ENCODE measurements at places on chromosomes 1 and 21.

DNA sequence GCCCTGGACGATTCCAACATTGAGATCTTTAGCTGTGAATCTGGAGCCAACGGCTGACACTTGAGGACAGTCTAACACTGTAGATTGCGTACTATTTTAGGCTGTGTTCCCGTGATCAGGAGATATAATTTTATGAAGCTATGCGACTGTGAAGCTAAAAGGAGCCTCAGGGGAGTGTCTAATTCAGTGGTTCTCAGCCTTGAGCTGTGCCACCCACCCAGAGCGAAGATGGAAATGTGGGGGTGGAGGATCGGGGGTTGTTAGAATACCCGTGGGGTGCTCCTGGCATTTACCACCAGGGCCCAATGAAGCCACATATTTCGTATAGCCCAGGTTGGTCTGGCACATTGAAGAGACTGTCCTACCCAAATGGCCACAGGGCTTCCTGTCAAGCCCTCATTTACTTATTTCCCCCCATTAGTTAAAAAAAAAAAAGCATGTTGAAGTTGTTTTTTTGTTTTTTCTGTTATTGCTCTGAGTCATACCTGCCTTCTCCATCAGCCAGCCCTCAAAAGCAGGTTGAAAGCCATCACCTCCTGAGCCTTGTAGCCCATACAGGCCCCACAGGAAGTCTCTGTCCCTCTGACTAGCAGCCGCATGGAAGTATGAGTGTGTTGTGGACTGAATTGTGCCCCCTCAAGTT lies 141.7 kb downstream of the GALNT2 start:
- DNase-seq = no peak

DNA sequence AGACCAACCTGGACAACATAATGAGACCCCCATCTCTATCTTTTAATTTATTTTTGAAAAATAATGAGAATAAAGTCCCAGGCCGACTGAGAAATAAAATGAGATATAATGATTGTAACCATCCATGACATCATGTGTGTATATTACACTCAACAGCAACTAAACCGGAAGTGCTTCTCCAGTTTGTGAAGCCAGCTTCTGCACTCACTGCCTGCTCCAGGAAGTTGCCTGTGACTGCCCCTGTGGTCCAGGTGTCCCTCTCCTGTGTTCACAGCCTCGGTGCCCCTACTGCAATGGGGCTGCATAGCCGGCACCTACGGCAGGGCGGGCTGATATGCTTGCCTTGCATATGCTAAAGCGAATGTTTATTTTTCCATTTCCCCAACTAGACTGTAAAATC lies 68.3 kb downstream of the SSBP3 start:
- no peak for DNase-seq

DNA sequence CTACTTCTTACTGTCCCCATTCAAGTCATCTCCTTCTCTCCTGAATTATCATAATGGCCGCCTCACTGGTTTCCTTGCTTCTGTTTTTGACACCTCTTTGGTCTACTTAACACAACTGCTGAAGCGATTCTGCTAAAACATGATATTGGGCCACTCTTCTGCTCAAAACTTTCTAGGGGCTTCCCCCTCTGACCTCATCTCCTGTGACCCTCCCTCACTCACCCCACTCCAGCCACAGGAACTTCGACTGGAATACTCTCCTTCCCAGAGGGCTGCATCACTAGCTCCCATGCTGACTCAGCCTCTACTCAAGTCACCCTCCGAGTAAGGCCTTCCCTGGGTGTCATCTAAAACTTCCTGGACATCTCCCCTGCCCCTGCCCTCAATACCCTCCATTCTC lies 35.7 kb downstream of the NRIP1 start:
- no peak for DNase-seq

DNA sequence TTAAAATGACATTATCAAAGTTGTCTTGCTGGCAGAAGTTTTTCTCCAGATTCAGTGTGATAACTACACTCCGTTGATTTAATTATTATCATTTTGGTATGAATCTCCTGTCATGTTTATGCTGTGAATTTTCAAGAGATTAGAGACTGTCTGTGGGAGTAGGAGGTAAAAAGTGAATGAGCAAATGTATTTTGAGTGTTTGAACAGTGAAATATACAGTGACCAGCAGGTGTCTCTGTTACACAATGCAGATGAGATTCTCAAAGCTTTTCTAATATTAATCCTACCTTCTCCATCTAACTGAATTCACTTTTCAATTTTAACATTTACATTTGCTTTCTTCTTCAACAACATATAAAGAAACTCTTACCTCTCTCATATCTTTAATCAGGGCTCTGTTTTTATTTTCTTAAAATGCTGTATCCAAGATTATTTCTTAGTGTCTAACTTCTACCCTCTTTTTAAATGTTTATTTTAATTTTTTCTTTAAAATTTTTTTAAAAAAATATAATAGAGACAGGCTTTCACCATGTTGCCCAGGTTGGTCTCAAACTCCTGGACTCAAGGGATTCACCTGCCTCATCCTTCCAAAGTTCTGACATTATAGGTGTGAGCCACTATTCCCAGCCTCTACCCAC lies 20.9 kb upstream of the HSPA13 start:
- no peak for DNase-seq

DNA sequence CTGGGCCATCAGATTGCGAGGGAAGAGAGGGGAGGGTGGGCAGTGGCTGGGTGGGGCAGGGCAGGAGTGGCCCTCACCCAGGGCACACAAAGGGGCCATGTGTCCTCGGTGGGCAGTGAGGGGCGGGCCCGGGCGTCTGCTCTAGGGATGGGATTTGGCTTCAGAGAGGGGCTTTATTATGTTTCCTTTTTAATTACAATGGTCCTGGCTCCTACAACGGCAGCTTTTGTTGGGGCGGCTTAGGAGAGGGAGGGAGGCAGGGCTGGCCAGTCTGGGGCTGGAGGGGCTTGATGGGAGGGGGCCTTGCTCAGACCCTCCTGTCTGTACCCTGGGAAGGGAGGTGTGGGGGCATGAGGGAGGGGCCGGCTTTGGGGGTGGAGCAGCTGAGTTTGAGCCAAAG lies 102.8 kb upstream of the WNT4 start:
- no peak for DNase-seq

DNA sequence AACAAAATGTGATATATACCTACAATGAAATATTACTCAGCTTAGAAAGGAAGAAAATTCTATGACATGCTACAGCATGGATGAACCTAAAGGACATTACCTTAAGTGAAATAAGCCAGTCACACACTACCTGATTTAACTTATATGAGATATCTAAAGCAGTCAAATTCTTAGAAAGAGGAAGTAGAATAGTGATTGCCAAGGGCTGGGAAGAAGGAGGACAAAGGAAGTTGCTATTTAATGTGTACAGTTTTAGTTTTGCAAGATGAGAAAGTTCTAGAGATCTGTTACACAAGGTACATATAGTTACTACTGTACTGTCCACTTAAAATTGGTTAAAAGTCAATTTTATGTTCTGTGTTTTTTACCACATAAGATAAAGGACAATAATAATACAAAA lies 87.5 kb upstream of the KCTD3 start:
- no peak for DNase-seq

DNA sequence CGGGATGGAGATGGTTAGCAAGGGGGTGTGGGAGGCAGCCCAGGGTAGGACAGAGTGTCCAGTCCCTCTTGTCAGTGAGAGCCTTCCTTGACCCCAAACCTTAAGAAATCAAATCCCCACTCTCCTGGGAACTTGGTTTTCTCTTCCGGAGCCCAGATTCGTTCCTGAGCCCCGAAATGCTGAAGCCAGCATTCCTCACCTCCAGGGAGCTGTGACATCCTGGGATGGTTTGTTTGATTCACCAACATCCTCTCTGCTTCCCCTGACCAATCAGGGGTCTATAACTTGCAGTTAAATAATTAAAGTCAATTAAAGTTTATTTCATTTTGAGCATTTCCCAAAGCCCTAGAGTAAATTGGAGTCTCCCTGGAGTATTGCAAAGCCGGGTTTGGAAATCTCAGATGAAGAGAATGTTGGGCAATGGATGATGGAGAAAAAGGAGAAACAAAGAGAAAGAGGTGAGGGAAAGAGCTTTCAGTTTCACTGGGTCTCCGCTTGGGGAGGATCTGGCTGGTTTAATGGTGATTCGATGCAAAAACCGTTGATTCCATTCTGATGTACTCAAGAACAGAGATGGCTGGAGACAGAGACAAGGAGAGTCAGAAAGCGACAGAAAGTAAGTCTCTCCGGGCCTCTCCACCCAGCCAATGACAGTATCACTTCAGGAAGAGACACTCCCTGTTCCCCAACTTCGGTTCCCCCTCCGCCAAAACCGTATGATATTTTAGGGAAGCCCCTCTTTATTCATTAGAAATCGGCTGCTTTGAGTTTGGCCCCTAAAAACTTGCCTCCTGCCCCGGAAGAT lies 12.8 kb upstream of the ALX3 start:
- DNase-seq = no peak

DNA sequence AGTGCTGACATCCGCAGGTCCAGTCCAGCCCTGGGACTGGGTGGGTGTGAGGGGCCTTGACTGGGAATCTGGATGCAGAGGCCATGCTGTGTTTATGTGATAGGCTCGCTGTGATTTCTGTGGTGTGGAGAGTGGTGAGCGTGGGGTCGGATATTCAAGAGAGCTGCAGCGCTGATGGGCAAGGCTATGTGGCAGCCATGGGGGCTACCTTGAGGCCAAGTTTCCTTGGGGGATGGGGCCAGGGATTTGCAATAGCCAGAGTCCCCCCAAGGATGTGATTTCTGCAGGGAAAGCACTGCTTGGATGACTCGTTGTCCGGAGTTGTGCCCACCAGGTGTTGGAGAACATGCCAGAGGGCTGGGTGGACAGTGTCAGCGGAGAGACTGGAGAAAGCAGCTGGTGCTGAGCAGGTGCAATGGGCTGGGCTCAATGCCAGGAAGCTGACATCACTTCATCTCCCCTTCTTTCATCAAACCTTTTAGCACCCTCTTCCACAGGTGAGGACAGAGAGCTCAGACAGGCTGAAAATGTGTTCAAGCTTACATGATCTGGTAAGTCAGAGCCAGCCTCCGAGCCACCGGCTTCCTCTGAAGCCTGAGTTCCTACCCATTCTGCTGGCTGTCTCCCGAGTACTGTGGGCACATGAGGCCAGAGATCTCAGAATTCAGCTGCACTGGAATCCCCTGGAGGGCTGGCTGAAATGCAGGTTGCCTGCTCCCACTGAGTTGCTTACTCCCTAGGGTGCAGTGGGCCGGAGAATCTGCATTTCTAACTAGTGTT lies 132.9 kb downstream of the RHOU start:
- DNase-seq = no peak

DNA sequence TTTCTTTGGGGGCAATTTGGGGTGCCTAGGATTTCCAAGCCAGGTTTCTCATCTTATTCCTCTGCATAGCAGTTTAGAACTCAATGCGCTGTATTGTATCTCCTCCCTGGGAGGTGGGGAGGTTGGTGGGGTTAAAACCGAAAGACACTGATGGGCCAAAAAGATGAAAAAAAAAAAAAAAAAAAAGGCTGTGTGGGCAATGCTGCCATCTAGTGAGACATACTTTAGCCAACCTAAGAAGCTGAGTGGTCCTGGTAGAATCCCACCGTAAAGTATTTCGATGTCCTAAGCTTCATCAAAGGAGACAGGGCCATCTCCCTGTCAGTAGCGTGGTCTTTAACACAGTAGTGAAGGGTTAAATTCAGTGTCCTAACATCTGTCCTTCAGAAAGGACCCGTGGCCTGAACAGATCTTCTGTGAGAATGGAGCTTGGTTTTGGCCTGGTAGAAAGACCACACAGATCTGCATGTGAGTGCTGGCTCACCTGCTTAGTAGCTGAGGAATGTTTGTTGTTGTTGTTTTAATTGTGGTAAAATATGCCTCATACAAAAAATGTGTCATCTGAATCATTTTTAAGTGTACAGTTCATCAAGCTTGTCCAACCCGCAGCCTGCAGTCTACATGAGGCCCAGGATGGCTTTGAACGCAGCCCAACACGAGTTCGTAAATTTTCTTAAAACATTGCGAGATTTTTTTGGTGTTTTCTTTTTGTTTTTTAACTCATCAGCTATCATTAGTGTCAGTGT lies 226.2 kb downstream of the KIF26B start:
- peak; percentile 31 for DNase-seq

DNA sequence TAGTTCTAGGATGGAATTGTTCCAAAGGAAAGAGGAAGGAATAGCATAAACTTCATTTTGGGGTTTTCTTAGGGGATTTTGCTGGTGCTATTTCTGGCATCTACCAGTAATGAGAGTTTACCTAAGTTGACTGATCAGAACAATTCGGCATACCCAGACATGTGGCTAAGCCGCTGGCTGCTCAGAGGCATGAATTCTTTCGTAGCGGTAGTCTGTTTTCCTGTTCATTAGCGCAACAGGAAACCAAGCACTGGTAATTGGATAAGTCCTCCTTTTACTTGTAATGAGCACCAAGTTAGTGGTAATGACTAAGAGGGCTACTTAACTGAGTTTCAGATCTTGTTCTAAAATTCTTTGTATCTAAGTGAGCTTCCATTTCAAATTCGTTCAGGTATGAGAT lies 38.6 kb downstream of the C21orf91 start:
- DNase-seq = no peak

DNA sequence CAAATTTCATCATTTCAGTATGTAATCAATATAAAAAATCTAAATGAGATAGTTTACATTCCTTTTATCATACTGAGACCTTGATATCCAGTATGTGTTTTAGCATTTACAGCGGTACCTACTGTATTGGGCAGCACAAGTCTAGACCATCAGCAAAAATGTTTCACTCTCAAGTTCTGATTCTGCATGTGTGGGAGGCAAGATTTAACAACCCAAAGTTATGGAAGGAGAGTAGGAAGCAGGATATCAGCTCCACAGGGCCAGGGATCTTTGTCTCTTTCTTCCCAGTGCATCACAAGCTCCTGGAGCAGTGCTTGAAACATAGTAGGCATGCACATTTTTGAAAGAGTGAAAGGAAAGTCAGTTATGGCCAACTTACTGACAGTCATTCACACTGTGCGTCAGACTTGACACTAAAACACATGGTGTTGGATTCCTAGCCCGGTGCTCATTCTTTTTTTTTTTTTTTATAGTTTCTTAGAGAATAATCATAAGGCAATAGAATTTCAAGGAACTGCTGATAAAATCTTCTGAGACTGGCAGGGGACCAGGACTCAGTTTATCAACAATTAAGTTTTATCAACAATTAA lies 6.1 kb downstream of the TENT5C start:
- DNase-seq = no peak

All from NCI-H2227 treated with DMSO at 0.1 percent for 48 hours (cell line).